Adipose tissue (tissue), 3 donors: ENCODE measurements at places on chromosomes 2 and 18. TPM values are rescaled to one million over a fixed set of nuclear protein-coding genes. Genes with fewer than 3 reads are reported as not detected.

Gene OTOS
- polyA plus RNA-seq: 0.58 TPM

Gene HOXD4
- polyA plus RNA-seq: 2.5 TPM

Gene ACMSD
- not detected for polyA plus RNA-seq

Gene ZNF892
- polyA plus RNA-seq: 0.75 TPM

Gene IL1B
- polyA plus RNA-seq: 1.0 TPM

Gene CTAGE1
- not detected for polyA plus RNA-seq

Gene ANKRD53
- polyA plus RNA-seq: 5.5 TPM

Gene C2orf66
- polyA plus RNA-seq: 0.06 TPM

Gene PPIL3
- 25.3 TPM for polyA plus RNA-seq
